ENCODE measurements at places on chromosomes 16 and 17. TPM values are rescaled to one million over a fixed set of nuclear protein-coding genes. Genes with fewer than 3 reads are reported as not detected.

DNA sequence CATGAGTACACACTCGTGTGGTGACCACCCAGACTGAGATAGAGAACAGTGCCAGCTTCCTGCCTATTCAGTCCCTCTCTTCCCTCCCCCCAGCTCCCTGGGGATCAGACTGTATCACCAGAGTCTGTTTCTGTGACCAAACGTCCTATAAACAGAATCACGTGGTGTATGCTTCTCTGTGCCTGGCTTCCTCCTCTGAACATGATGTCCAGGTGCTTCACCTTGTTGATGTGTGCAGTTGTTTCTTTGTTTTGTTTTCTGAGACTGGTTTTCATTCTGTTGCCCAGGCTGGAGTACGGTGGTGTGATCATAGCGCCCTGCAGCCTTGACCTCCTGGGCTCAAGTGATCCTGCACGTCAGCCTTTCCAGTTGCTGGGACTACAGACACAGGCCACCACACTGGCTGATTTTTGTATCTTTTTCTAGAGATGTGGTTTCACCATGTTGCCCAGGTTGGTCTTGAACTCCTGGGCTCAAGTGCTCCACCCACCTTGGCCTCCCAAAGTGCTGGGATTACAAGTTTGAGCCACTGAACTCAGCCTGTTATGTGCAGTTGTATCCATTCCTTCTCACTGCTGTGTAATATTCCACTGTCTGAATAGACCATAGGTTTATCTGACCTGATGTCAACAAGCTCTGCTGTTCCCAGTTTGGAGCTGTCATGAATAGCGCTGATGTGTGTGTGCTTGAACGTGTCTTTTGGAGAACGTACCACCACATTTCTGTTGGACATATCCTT, 28.9 kb upstream of the PRM1 start:
- no peak for DNase-seq

TBC1D3D gene
- total RNA-seq = 0.64 TPM

DNA sequence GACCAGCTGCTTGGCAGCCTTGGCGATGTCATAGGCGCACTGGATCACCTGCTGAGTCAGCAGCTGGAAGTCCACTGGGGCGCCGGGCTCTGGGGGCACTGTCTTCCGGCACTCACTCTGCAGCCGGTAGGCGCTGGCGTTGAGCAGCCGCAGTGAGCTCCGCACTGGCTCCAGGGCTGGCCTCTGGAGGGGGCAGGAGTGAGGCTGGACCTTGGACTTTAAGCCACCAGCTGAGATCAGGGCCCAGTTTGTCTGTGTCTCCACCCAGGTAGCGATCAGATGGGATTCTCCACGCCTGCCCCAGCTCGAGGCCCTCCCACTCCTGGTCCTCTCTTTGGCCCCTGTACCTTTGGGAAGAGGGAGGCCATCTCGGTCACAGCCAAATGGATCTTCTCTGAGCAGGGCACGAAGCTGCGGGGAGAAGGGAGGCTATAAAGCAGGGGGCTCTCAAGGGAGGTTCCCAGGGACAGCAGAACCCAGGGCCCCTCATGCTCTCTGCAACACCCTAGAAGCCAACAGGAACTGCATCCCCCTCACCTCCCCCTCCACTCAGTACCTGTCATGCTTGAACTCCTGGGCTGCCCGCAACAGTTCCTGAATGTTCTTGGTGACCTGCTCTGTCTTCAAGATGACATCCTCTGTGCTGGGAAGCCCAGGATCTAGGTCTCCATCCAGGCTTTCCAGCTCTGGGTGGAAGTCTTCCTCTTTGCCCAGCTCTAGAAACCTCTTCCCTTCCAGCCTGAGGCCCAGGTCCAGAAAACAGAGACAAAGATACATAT, 6.4 kb downstream of the TP53I13 start:
- DNase-seq = no peak

GRCh38 chr16:61829631-61830030, 206.6 kb downstream of the CDH8 start:
- DNase-seq = no peak

- peak; percentile 81 for DNase-seq
Observed at GRCh38 chr16:86566601-86566965, at the start of gene FOXC2. FOXC2 (plus strand) TSS chr16:86566829; CDS start chr16:86567336, 507 bp downstream.

DNA sequence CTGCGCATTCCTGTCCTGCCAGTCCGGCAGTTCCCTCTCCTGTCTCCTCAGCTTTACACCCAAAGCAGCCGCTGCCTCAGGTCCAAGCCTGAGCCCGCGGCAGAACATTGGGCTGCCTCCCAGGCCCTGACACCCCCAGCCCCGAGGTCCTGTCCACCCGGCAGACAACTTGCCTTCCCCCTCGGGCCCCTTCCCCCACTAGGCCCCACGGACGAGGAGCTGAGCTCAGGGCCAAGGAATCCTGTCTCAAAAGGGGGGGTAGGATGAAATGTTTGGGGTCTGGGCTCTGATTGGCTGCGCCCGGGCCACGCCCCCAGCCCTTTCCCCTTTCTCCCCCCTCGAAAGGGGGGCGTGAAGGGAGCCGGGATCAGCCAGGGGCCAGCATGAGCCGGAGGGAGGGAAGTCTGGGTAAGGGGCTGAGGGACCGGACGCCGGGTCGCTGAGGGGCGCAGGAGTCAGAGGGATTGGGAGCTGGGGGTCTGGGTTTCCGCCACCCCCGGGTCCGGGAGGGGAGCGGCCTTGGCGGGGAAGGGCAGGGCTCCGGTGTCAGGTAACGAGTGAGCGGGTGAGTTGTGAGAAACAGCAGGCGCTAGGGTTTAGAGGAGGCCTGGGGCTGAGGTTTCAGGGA, at the start of gene CTF1:
CTF1 (plus strand) TSS at position 354 of the 628 bp plus-strand sequence; CDS start at position 384, 30 bp downstream.
- DNase-seq = peak; percentile 74

ARHGAP23 gene
- total RNA-seq = 206 TPM

- no peak for DNase-seq
Observed at GRCh38 chr17:57752031-57752905, 7.2 kb upstream of the CCDC182 start.

All from HFFc6 (cell line).